ENCODE measurements at places on chromosomes 7 and 10. TPM values are rescaled to one million over a fixed set of nuclear protein-coding genes. Genes with fewer than 3 reads are reported as not detected.

GRCh38 chr10:18340496-18341051, 200.3 kb downstream of the CACNB2 start:
- DNase-seq, result no peak

DNA sequence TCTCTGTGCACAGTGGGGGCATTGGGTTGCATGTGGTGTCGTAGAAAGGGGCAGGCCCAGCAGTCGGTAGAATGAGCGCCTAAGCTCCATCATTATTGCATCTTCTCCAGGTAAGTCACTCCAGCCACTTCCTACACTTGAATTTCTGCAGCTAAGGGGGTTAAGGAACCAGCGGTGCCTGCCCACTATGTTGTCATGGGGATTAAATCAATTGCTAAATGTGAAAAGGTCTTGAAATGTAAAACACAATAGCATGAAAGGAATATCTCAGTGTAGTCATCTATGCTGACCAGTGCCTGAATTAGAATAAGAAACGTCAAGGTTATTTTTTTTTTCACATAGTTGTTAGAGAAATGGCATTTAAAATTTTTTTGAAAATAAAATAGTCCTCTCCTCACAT, 15.2 kb upstream of the CELF2 start:
- DNase-seq, result no peak

- no peak for DNase-seq
Observed at GRCh38 chr7:4042402-4043045, 639.6 kb upstream of the FOXK1 start.

- no peak for DNase-seq
Observed at GRCh38 chr10:71837098-71837827, 13.8 kb downstream of the PSAP start.

DNA sequence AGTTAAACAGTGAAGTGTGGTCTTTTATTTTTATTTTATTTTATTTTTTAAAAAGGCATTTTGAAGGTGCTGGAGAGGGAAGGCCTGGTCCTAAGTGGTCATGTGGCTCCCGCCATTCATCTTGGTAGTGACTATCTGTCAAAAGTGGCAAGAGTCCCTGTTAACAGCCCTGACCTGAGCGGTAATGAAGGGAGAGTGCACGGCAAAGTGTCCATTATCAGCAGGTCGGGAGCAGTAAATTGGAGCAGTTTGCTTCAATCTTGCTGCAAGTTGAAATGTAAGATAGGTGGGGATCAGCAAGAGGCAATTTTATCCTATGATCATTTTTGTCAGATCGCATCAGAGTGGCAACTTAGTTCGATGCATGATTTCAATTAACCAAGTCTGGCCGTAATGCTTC, 227.4 kb upstream of the SP4 start:
- no peak for DNase-seq

DNA sequence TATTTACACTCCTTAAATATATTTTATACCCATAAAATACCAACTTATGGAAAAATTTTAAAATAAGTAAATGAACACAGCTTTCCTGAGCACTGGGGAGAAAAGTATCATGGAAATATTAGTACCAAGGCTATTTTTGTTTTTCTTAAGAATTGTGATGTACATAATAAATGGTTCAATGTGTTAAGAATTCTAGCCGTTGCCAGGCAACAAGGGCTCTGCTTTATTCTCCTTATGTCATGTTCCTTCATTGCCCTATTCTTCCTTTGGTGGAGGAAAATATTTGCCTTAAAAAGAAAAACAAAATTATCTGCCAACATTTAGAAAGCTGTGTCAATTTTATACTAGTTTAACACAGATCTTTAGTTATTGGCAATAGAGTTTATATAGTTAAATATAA, 2.6 kb upstream of the ZPBP start:
- no peak for DNase-seq

DNA sequence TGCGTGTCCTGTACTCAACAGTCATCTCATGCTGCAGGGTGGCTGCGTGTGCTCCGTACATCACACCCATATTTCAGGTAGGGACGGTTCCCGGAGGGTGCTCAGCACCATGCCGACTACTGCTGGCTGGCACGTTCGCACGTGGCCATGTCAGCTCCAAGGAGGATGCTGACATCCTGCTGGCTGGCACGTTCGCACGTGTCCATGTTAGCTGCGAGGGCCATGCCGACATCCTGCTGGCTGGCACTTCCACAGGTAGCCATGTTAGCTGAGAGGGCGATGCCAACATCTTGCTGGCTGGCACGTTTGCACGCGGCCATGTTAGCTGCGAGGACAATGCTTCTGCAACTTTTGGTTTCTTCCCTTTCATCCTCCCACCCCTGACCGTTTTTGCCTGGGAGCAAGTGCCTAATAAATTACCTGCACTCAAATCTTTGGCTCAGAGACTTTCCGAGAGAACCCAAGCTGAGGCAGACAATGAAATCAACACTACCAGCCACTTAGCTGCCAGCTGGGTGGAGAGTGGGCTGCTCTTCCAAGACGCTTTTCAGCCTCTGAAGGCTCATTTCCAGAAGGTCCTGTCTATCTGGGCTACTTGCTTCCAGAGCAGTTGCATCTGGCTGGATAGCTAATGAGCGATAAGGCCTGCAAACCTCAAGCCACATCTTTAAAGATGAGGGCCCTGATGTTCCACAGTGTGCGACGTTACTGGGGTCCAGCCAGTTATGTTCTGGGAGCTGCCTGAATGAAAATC, 104.6 kb downstream of the WDR37 start:
- no peak for DNase-seq

Gene BICC1
- 0.32 TPM for total RNA-seq

Gene DENND2A
- not detected for total RNA-seq

Gene CADPS2
- total RNA-seq, result 22.6 TPM

Gene SYT15B
- 0.18 TPM for total RNA-seq

Gene MRPS17
- 19.5 TPM for total RNA-seq

Gene CYP2C9
- total RNA-seq, result not detected

Measured in endothelial cell of umbilical vein (primary cell).